ENCODE measurements at places on chromosomes 7 and 10.

DNA sequence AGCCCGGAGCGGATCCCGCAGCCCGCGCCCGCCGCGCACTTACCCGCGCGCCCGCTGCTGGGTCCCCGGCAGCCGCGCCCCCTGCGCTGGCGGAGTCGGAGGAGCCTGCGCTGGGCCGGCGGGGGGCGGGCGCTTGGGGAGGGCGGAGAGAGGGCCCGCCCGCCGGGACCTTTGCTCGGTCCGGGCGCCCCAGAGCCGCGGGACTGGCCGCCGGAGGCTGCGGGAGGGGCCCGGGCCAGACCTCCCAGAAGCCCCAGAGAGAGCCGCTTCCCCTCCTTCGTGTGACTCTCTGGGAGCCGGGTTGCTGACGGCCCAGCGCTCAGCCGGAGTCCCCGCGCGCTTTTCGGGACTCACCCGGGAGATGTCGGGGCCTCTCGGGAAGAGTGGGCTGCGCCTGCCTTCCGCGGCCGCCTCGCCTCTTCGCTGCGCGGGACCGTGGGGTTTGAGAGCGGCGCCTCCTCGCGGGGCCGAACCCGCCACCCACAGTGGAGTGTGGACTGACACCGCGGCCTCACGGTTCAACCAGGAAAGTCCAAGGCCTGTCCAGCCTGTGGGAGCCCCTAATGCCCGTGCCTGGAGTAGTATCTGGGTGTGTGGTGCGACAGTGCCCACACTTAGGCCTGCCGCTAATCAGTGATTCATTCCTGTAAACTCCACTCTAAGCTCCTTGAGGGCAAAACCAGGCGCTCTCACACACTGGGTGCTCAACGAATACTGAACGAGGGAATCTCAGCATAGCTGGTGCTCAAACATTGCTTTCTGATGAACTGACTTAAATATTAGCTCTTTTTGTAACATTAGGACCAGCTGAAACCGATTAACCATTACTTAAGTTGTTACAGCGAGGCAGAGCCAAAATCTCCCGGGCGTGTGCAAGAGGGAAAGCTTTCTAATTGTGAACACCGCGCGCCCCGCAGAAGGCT lies at the start of gene GSDME:
Gene GSDME, minus strand, starts transcription at position 112 of the 923 bp plus-strand sequence. CDS start 7,690 bp downstream, outside the sequence.
- DNase-seq = no peak

DNA sequence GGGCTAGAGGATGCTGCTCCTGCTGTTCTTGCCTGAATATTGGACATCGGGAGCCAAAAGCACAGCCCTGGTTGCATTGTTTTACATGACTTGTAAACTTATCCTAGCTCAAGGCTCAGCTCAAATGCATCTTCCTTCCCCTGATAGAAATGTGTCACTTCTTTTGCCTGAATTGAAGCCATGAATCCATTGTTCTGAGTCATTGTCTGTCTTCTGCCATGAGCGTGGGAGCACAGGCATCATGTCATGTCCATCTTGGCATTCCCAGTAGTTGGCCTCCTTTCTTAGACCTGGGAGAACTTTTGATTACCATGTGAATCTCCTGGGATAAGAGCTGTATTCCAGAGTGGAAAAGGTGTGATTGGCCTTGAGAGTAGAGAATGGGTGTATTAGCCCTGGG lies 54.1 kb upstream of the OPN4 start:
- no peak for DNase-seq

- DNase-seq = no peak
These were observed 39.7 kb downstream of the KDM7A start for GRCh38 chr7:140137078-140137477.

GRCh38 chr10:108620821-108621534 lies 1302.3 kb downstream of the XPNPEP1 start:
- no peak for DNase-seq

DNA sequence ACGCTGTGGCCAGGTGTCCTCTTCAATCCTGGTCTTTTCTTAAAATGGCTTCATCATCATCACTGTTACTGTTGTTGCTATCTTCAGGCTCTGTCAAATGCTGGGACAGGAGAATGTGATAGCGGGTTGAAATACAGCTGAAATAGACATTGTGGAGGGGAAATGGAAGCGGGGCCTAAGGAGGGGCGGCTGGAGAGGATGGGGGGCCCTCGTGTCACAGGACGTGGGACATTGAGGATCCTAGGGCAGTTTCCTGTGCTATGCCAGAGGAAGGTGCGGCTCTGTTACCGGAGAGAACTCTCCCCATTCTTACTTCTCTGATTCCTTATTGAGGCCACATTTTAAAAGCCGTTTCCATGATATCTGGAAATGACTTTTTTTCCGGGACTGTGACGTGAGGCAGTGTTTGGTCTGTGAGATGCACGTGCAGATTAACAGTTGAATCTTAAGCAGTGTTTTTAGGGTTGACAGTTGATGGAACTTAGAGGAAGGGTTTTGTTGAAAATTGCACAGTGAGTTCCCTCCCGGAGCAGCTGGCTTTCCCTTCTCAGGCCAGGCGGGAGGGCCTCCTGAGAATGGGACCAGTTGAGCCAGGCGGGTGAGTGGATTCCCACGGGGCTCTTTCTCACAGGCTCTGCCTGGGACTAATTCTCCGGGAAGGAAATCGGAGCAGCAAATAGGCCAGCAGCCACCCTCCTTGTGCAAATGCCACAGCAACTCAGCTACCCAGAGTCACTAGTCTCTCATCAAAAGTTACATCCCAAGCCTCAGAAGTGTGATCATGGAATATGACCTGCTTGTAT lies 125.2 kb downstream of the TACC2 start:
- no peak for DNase-seq

DNA sequence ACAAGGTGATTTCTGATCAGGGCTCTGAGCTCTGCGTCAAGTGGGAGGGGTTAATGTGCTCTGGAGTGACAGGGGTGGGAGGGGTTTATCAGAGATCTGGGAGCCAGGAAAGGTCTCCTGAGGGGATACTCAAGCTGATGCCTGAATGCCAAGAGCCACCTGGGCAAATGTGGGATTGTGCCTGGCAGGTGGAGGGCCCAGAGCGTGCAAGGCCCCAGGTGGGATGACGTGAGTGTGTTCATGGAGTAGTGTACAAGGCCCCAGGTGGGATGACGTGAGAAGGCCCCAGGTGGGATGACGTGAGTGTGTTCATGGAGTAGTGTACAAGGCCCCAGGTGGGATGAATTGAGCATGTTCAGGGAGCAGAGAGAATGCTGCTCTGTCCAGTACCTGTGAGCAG lies 610.3 kb downstream of the PTPRN2 start:
- DNase-seq = peak; percentile 8

DNA sequence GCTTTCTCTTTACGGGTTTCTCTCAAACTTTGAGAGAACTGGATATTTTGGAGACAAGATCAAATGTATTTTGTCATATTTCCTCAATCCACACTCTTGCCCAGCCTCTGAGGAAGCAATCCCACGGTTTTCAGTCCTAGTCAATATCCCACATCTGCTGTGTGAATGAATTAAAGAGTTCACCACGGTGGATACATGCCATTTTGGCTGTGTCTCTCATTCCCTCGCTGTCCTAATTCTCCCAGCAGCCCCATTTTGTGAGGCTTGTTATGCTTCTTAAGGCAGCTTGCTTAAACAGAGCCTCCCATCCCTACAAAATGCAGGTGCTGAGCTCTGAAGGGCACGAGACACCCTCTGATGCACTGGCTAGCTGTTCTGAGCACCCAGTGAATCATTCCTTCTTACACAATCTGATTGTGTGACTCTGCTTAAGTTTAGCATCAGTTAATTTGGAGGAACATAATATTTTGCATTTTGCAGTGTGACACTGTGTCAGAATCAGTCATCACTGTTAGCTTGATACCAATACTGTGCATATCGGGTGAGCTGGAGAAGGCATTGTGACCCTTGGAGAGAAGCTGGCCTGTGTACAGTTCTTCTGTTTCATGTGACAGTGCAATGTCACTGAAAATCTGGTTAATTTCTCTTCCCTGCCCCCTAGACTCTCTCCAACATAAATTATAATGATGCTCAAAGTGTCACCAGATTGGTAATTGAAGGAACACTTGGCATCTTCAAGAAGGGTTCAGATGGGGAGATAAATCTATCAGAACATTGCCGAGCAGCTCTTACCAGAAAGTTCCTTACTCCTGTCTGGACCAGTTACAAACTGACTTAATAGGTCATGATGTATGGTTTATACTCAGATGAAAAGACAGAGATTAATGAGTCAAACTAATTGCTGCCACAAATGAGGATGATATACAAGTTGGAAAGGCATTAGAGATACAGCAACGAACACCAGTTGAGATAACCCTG lies 103.7 kb upstream of the AOAH start:
- no peak for DNase-seq

DNA sequence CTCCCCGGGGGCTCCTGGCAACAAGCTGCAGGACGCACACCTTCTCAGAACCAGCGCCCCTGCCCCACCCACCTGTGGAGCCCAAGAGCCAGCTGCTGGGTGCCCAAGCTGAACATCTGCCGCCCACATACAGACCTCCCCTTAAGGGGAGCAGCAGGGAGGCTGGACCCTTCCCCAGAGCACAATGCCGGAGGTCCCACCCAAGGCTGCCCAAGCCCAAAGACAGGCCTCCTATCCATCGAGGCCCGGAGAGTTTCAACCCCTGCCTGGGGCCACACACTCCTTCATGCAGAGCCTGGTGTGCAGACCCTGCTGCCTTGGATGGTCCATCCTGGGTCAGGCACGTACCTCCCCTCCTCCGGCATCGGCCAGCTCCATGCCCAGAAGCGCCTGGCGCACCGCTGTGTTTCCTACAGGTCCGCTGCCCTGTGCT lies 48.7 kb downstream of the VIPR2 start:
- DNase-seq = peak; percentile 47

Measured in RWPE2 (cell line).